Caki2 (cell line): ENCODE measurements at places on chromosomes 4 and X.

DNA sequence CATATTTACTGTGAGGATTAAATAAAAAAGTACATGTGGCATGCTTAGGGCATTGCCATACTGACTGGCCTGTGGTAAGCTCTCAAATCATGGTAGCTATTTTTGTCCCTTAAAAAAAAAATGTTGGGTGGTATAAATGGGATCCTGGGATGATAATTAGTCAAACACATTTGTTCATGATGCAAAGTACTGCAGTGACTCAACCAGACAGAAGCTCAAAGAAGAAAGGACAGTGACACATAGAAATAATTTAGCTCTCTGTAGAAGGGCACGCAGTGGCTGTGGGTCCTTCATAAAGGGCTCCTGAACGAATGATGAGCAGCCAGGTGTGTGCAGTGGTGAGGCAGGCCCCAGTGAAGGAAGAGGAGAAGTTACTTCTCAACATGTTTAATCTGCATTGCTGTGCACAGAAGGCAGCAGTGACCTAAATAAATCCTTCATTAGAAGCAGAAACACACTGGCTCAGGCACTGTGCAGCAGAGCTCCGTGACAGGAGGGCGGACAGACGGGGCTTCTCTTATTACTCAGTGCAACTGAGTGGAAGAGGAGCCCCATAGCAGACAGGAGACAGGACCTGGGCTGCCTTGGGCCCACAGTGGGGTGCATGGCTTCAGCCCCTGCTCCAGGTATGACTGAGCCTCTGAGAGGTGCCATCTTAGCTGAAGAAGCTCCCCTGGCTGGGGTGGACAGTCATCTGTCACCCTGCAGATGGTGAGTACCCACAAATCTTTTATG is 20.3 kb downstream of the HS3ST1 start:
- no peak for DNase-seq

GRCh38 chrX:114582698-114583395 is 1.0 kb upstream of the HTR2C start:
- no peak for DNase-seq

DNA sequence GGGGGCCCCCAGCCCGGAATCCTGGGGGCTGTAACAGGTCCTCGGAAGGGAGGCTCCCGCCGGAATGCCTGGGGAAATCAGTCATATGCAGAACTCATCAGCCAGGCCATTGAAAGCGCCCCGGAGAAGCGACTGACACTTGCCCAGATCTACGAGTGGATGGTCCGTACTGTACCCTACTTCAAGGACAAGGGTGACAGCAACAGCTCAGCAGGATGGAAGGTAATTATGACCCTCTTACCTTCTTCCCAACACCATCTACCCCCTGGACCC is 1.0 kb downstream of the FOXO4 start:
- DNase-seq = no peak

DNA sequence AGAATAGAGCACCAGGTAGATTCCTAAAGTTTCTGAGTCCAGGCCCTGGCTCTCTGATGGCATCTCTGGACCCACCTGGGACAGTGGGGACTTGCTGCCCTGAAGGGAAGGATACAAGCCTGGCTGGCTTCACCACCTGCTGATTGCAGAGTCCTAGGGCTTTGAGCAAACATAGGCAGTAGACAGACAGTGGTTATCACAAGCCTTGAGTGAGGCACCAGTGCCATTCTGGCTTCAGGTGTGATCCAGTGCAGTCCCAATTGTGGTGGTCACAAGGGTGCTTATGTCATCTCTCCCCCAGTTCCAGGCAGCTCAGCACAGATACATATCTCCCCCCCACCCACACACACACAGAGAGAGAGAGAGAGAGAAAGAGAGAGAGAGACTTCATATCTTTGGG is 6.6 kb upstream of the PRRG3 start:
- DNase-seq = no peak
